ENCODE measurements at places on chromosomes 3 and 15.

GRCh38 chr3:159856590-159857104, 132.0 kb upstream of the IL12A start:
- no peak for DNase-seq

DNA sequence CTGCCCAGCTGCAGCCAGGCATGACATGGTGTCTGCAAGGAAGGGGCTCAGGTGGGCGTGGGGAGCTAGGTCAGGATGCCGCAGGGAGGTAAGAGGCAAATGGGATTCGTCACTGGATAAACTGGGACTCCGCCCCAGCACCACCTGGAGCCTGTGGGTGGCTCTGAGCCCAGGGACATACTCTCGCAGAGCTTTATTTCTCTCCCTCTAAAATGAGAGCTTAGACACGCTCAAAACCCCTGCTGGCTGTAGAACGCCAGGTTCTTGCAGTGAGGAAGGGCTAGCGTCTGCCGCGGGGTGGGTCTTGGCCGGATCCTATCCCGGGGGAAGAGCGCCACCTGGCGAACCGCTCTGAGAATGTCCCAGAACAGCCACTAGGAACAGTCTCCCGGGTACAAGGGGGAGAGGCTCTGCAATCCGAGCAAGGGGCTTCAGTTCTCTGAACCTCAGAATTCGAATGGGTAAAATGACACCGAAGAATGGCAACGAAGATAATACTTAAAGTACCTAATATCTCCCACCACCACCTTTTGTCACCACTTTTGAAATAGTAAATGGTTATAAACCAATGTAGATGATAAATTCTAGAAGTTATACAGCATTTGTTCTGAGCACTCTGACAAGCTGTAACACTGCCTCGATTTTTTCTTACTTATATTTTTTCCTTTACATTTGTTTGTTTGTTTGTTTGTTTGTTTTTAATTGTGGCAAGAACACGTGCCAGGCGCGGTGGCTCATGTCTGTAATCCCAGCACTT, 53.2 kb upstream of the SRGAP3 start:
- peak; percentile 65 for DNase-seq

DNA sequence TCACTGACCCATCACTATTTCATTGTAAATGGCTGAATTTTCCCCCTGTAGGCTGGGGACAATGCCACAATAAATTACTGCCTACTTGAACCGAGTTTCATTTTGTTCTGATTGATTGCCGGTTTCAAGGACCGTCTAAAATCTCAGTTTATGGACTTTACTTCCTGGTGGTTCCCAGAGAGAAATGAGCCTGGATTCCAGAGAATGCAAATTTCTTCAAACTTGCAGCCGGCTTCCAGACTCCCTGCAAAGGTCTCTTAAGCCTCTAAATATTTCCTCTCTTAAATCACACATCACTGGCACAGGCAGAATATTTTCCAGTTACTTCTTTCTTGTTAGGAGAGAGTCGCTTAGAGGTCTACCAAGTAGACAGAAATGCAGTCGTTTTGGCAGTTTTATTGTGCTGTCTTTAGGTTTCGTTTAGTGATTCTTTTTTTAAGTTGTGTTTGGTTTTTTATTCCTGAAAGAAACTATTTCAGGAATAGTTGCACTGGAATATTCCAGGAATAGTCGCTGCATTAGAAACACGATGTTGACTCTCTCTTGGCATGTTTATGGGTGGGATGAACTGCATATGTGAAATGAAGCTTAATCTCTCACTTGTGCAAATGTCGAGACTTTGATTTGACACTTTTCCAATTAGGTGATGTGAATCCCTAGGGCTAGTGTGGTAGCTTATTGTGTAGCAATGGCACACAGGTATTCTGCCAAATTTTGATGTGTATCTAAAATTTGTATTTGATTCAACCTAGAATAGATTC, 284.1 kb upstream of the NR2E3 start:
- DNase-seq: no peak

- DNase-seq: no peak
Measured at GRCh38 chr3:155411500-155412223, 118.2 kb upstream of the STRIT1 start.

DNA sequence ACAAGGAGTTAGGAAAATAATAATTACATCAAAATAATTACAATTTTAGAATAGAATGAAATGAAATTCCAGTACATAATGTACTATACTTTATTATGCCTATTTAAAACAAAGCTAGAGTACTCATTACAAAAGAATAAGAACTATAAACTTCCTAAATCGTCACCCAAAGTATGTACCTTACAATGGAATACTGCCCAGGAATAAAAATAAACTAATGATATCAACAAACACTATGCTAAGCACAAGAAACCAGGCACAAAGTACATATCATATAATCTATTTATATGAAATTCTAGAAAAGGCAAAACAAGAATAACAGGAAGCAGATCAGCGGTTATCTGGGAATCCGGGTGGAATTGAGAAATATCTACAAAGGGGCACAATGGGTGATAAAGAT, 84.7 kb downstream of the MYO9A start:
- no peak for DNase-seq

GRCh38 chr15:59190291-59190690, 16.4 kb upstream of the LDHAL6B start:
- no peak for DNase-seq

GRCh38 chr3:87084868-87085267, 93.9 kb upstream of the VGLL3 start:
- DNase-seq: no peak

- no peak for DNase-seq
Measured at GRCh38 chr3:84637272-84637671, 321.5 kb upstream of the CADM2 start.

- DNase-seq: no peak
Measured at GRCh38 chr3:193230610-193231009, 10.4 kb upstream of the PLAAT1 start.

GRCh38 chr15:56241374-56242105, 2.1 kb downstream of the RFX7 start:
- no peak for DNase-seq

- no peak for DNase-seq
Measured at GRCh38 chr3:135513106-135514059, 452.1 kb upstream of the PPP2R3A start.

DNA sequence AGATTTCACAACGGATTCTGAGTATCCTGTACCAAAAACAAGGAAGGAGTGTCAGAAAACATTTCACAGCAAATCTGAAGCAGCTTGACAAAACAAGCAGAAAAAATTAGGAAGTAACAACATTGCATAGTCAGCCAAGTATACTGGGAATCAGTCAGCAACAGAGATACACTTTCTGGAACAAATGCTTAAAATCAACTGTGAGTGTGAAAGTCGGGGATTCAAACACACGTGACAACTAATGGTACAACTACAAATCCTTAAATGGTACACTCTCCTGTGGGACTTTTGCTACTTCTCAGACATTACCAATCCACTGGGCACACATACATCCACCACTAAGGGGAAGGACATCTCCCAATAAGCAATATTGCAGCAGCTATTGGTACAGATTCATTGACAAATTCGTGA, 296.6 kb upstream of the MME start:
- no peak for DNase-seq

DNA sequence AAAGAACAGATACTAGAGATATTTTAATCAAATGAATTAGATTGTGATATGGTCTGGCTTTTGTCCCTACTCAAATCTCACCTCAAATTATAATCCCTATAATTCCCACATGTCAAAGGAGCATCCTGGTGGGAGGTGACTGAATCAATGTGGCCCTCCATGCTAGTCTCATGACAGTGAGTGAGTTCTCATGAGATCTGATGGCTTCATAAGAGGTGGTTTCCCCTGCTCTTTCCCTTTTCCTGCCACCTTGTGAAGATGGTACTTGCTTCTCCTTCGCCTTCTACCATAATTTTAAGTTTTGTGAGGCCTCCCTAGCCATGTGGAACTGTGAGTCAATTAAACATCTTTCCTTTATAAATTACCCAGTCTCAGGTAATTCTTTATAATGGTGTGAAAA, 82.8 kb downstream of the FAIM start:
- no peak for DNase-seq

DNA sequence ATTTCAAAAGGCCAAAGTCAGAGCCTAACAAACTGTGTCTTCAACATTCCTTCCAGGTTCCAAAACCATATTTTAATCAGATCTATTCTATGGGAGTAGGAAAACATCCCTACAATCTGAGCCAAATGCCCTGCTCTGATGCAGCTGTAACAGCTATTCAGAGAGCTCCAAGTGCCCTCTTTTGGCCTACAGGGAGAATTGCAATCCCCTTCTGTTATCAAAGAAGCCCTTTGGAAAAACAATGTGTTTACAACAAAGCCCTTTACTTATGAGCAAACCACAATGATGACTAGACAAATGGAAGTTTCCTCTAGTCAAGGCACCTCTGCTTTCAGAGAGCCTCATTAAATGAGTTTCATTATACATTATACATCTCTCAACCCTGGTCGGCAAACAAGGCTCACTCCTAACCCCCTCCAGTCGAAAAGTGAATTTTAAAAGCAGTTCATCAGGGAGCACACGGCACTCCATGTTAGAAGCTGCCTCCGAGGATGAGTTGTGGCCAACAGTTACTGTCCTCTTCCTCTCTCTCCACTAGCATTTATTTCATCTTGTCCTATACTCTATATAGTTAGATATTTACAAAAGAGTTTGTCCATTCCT, 42.6 kb upstream of the TMCO5A start:
- no peak for DNase-seq

DNA sequence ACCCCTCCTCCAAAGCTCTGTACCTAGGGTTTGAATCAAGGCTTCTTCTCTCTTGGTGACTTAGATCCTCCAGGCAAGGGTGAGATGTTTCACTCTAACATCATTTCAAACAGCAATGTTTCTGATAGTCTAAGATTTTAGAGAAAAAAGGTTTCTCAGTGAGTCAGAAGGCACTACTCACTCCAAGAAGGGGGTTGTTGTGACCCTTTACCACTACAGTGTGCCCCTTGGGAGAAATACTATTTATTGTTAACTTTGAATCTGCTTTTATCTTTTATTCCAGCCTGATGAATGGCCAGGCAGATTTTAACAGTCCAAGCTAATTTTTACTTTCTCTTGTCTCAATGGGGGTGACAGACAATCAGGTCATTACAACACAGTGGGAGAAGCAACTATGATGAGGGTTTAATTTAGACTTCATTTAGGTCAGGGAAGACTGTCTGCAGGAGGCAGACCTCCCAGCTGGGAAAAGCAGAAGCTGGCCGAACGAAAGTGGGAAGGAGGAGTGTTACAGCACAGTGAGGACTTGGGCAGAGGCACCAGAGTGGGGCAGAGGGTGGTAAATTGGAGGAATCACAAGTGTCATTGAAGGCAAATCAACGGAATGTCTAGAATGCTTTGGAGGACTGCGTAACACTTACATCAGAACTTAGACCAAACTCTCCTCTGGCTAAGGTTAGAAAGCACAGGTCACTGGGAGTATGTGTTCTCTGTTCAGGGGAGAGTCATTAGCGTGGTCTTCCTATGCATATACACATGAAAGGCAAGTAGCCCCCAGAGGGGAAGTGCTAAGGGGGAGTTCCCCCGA, 21.2 kb downstream of the ZNF860 start:
- DNase-seq: no peak

DNA sequence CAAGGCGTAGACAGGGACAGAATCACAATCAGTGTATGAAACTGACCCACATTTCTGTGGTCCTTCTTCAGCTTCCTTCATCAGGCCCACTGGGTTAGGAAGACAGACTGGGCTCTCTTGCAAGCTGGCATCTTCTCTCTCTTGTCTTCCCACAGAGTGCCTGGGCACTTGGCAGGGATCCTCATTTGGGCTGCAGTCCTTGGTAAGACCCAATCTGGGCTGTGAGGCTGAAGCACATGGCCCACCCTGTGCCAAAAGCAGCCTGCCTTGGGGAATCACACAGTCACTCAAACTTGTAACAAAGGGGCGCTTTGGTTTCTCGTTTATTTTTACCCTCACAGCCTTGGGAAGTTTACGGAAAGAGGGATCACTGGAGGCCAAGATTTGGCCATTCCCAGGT, 8.2 kb upstream of the EPHB3 start:
- no peak for DNase-seq

DNA sequence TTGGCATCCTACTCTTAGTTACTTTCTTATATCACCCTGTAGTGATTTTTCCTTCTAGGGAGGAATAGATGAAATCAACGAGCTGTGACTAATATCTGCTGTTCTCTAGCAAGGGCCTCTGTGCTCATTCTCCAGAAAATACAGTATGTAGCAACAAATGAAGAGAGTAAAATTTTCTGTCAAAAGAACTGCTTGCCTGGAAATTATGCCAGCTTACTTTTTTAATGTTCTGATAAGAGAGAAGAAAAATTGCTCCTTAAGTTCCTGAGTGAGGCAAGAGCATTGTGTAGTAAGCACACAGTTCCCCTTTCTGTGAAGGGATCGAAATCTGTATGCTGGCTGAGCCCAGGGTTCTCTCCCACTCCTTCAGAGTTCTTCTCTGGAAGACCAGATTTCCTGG, 51.4 kb upstream of the GK5 start:
- no peak for DNase-seq

DNA sequence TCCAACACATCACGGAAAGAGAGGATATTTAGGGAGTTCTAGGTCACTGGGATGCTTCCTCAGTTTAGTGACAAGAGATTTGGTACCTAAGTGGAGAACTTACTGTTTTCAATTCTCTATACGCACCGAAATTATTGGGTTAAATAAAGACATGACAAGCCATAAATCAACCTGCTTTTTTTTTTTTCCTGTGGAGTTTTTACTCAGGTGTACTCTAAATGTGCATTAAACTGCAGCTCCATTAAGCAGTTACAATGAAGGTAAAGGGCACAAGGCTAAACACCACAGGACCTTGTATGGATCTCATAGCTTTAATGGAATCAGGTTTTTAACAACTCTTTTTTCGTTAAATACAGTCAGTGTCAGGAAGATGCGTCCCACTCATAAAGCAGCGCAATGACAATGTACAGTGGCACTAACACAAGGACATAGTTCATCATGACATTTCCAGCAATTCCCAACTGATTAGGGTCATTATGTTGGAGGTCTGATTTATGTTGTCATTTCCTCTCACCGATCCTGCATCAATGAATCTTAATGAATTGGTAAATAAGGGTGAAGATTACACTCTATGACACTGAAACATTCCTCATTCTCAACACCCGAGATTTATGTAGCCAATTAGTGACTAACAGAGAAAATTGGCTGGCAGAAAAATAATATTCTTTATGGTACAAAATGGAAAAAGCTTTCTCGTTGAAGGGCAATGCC, 355.2 kb downstream of the FOXP1 start:
- no peak for DNase-seq

GRCh38 chr15:76100361-76100760, 40.6 kb downstream of the TMEM266 start:
- no peak for DNase-seq

DNA sequence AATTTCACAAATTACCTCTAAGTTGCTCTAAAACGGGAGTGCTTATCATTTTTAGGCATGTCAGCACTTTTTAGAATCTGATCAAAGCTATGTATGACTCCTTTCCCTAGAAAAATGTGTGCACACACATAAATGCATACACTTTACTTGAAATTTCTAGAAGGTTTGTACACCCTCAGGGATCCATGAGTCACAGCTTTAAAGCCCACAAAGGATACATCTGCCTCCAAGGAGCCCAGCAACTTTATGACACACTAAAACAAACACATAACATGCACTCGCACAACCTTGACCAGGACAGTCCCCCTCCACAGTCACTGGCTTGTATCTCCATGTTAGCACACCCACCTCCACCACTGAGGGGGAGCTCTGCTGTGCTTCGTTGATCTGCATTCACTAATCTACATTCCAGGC, 722.0 kb upstream of the CFAP20DC start:
- DNase-seq: no peak

- no peak for DNase-seq
Measured at GRCh38 chr15:27025481-27025966, 54.5 kb downstream of the GABRG3 start.

GRCh38 chr15:80780416-80781221, 1.4 kb downstream of the CEMIP start:
- DNase-seq: no peak

GRCh38 chr3:168457954-168458539, 362.3 kb upstream of the GOLIM4 start:
- DNase-seq: no peak
